ENCODE measurements at places on chromosomes 4 and X.

GRCh38 chrX:78456909-78457308 lies 129.5 kb upstream of the CYSLTR1 start:
- no peak for DNase-seq

GRCh38 chr4:169233691-169234090 lies 37.1 kb downstream of the SH3RF1 start:
- no peak for DNase-seq

DNA sequence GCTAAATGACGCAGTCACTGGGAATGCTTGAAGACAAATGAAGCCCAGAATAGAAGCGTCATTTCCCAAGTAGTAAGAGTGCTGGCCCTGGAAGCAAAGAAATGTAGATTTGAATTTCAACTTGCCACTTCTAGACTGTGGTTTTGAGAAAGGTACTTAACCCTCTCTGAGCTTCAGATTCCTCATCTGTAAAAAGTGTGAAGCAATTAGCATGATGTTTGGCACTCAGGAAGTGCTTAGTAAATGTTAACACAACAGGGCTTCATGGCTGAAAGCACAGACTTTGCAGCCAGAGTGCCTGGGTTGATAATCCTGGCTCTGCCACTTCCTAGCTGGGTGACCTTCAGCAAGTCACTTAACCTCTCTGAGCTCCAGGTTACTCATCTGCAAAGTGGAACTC lies 147.4 kb upstream of the RPS6KA3 start:
- DNase-seq, result no peak

GRCh38 chr4:140052050-140052449 lies 101.9 kb downstream of the MAML3 start:
- peak; percentile 19 for DNase-seq

- DNase-seq, result no peak
Measured at GRCh38 chrX:11768039-11768438, 10.0 kb downstream of the MSL3 start.

DNA sequence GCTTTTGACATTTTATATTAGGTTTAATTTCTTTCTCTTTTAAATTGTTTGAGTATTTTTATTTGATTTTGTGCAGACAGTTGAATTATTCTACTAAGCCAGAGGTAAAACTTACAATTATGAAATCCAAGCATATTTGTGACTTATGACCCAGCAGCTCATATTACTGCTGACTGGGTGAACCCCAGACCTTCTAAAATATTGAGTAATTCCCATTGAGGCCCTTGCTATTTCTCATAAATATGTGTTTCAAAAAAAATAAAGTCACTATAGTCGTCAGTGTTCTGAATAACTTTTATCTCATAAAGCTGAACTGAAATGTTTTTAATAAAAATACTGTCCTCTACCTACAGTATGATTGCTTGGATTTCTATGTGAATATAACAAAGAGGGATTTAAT lies 303.1 kb downstream of the IQCM start:
- DNase-seq, result no peak

DNA sequence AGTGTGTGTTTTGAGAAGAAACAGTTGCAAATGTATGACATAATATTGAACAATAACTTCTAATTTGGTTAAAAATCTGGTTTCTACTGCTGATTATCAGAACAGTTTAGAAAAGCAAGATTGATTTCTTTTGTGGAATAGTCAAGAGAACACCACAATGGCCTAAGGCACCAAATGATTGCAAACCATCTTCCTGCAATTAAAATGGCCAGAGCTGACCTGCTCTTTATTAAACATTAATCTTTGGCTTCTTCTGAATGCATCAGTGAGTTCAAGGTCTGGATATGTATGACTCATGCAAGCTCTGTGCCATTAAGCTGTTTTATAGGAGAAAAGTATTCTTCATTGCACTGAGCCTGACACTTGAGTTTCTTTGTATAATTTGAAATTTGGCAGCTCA lies 107.8 kb upstream of the PDHA2 start:
- DNase-seq, result no peak

- no peak for DNase-seq
Measured at GRCh38 chrX:134931550-134931949, 59.2 kb upstream of the SMIM10 start.

- DNase-seq, result no peak
Measured at GRCh38 chrX:15441464-15441863, 51.7 kb downstream of the PIR start.

GRCh38 chr4:173494013-173494970 lies 35.7 kb downstream of the HAND2 start:
- DNase-seq, result peak; percentile 49

DNA sequence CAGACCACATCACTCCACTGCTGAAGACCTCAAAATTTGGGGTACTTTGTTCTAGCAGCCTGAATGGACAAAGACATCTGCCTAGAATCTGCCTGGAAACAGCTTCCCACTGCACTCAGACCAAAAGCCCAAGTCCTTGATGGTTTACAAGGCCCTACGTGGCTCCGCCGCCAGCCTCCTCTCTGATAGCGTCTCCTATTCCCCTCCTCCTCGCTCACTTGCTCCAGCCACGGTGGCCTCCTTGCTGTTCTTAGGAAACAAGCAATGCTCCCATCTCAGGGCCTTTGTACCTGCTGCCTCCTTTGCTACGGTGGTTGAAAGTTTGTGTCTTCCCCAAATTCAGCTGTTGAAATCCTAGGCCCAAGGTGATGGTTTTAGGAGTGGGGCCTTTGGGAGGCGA lies 34.7 kb upstream of the SORCS2 start:
- DNase-seq, result no peak

- DNase-seq, result no peak
Measured at GRCh38 chr4:181181331-181181730, 1061.9 kb upstream of the TENM3 start.

GRCh38 chrX:46488712-46489111 lies 56.5 kb downstream of the ZNF674 start:
- DNase-seq, result no peak

- no peak for DNase-seq
Measured at GRCh38 chrX:20431486-20431885, 164.8 kb upstream of the RPS6KA3 start.

DNA sequence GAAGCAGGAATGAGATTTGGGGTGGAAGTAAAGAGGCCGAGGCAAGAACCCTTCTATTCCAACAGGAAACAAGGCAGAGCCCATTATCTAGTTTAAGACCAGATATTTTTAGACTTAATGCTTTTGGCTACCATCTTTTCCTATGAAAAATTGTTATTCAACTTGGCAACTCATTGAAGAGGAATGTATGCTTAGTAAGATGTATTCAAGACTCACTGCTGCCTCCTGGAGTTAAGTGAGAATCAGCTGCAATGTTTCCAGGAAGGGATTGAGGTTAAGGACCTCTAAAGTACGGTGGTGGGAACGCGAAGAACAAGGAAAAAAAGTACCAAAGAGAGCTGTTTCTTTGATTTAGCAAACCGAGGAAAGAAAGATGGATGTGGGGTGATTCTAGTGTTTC lies 89.1 kb downstream of the RAPGEF2 start:
- peak; percentile 76 for DNase-seq

DNA sequence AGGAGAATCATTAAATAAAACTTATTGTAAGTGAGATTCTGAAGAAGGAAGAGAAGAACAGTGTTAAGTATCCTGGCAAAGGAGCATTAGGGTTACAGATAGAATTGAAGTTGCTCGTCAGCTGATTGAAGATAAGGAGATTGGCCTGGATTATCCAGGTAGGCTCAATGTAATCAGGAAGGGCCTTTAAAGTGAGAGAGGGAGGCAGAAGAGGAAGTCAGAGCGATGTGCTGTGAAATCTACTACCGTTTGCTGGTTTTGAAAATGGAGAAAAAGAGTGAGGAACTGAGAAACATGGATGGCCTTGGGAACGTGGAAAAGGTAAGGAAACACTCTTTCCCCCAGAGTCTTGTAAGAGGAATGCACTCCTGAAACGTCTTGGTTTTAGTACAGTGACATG lies 245.7 kb downstream of the ANTXR2 start:
- no peak for DNase-seq

DNA sequence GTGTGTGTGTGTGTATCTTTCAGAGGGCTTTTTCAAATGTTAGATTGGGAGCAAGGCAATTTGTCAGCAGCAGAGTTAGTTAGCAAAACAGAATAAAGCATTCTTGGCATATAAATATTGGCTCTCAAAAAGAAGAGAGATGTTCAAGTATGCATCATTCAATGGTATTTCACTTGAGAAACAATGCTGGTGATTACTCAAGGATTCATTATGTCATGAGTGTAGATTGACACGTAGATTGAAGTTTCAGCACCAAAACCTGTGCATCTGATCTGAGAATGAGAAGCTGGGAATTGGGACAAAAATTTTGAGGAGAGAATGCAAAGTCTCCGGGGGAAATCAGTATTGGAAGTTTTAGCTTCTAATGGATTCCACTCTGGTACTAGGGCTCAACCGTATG lies 241.4 kb downstream of the FRMPD4 start:
- no peak for DNase-seq

DNA sequence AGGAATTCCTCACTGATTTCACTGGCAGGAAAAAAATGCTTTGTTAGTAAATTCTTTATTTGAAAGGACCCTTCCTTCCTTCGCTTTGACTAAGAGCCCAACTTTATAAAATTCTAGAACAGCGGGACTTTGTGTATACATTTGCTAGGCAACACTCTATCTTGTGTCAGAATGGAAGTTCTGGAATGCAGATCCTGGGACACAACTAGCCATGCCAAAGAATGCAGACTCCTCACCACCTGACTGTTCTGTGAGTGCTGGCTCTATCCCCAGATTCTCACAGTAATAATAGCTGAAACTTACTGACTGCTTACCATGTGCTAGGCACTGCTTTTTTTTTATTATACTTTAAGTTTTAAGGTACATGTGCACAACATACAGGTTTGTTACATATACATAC lies 73.3 kb upstream of the ZDHHC15 start:
- peak; percentile 38 for DNase-seq

GRCh38 chr4:174210952-174211490 lies 72.4 kb downstream of the FBXO8 start:
- peak; percentile 12 for DNase-seq

DNA sequence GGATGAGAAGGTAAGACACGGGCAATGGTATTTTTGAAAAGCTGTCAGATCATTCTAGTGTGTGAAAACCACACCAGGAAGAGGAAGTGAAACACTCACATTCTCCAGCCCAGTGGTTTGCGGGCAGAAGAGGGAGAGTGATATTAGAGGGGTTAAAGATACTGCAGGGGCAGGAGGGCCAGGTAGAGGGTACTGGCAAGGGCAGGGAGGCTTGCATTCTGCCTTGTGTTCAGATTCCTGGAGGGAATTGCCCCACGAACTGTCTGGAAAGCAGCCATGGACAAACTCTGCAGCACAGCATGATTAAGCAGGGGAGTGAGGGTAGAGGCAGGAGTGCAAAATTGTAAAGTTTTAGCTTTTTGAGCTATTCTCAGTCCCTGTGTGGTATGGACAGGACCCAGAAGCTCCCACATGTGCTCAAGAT lies 30.9 kb downstream of the NIPAL1 start:
- no peak for DNase-seq

GRCh38 chrX:112355931-112356330 lies 273.4 kb upstream of the TRPC5 start:
- DNase-seq, result no peak

GRCh38 chr4:99961711-99962110 lies 11.6 kb upstream of the H2AZ1 start:
- DNase-seq, result no peak

Measured in HFFc6 (cell line).